NCI-H2107 (cell line): ENCODE measurements at places on chromosomes 7 and 10.

GRCh38 chr7:11274074-11274473 lies 300.4 kb downstream of the PHF14 start:
- DNase-seq, result no peak

GRCh38 chr10:43227911-43228782 lies 38.7 kb downstream of the RASGEF1A start:
- DNase-seq, result no peak

DNA sequence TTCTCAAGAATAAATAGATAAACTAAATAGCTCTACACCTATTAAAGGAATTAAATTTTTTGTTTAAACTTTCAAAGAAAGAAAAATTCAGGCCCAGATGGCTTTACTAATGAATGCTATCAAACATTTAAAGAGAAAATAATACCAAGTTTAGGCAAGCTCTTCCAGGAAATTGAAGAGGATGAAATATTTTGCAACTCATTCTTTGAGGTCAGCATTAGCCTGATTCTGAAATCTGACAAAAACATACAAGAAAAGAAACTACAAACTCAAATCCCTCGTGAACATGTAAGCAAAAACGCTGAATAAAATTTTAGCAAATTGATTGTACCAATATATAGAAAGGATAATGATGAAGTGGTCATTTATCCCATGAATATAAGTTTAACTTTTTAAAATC lies 93.4 kb downstream of the RTKN2 start:
- DNase-seq, result no peak

DNA sequence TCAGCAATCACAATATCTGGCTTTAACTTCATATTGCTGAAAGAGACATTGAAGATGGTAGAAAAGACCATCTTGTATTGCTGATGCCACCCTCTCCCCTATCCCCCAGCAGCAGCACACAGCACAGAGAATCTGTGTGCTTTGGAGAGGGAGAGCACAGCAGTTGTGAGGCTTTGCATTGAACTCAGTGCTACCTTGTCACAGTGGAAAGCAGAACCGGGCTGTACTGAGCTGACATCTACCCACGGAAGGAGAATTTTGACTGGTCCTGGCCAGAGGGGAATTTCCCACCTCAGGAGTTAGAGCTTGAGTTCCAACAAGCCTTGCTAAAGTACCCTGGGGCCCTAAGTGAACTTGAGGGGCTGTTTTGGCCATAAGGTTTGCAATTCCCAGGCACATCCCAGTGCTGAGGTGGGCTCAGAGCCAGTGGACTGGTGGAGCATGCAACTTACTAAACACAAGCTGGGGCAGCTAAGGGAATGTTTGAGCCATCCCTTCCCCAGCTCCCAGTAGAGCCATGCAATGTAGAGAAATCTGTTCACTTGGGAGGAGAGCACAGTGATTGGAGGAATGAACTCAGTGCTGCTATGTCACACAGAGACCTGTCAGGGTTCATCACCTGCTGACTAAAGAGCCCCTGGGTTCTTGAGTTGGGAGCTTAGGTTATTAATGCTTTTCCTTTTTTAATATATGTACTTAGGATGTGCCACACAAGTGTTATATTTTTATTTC lies 62.1 kb downstream of the OR13A1 start:
- DNase-seq, result no peak

DNA sequence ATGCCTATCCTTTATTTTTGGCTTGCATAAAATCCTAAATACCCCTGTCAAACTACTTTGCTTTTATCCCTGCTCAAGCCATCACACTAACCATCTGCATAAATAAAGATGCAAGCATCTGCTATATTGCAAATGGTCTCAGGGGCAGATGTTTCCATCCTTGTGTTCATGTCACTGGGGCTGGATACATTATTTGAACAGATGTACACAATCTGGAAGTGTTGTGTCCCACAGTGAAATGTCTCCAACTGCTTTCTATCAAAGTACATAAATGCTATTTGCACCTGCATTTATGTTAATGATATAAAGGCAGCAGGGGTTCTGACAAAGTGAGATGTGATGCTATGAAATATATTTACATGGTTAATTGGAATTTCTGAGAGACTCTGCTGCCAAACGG lies 163.1 kb downstream of the ZNF438 start:
- DNase-seq, result no peak

- no peak for DNase-seq
Measured at GRCh38 chr10:60604342-60604741, 173.9 kb upstream of the CDK1 start.

DNA sequence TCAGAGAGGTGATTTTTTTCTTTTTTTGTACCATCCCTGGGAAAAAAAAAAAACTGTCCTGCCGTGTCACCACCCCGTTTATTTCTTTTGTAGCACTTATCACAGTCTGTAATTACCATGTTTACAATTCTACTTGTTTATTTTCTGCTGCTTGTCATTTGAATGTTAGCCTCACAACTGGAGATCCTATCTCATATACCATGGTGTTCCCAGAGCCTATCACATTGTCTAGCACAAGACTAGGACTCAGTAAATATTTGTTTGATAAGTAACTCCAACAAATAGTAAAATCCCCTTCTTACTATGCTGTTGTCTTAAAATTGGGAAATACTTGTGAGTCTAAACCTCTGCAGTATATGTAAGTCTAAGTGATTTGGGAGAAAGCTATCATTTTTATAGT lies 36.0 kb downstream of the MKLN1 start:
- DNase-seq, result no peak

GRCh38 chr10:19828278-19829049 lies 12.2 kb downstream of the PLXDC2 start:
- DNase-seq, result no peak

GRCh38 chr7:33186192-33186591 lies 56.8 kb downstream of the BBS9 start:
- no peak for DNase-seq

DNA sequence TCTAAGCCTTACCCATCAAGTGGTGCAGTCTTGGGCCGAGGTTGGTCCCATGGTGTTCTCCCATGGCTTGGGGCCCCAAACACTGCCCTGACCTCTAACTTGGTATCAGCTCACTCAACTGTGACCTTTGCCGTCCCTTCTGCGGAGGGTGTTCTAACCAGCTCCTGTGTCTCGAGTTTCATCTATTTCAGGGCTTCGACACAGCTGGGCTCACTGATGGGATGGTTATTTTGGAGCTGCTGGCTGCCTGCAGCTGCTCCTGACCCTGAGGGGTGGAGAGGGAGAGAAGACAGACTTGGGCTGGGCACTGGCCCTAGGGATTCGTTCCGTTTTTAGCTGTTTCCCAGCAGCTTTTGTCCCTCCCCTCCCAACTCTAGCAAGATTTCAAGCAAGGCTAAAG lies 86.9 kb downstream of the NEURL1 start:
- DNase-seq, result no peak

DNA sequence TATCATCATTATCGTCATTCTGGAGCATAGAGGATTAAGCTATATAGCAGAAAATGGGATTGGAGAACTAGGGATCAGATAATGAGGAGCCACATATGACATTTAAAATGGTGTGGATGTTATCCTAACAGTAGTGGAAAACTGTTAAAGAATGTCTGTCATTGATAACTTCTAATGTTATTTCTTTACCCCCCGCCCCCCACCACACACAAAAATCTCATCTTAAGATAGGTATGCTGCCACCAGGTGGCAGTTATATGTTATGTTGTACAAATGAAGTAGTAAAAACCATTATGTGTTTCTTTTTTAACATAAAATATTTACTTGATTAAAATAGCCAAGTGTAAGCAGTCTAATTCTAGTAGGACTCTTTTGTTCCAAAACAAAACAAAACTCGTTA lies 13.0 kb downstream of the AKAP9 start:
- no peak for DNase-seq

GRCh38 chr7:90771281-90771680 lies 175.2 kb downstream of the CDK14 start:
- no peak for DNase-seq

DNA sequence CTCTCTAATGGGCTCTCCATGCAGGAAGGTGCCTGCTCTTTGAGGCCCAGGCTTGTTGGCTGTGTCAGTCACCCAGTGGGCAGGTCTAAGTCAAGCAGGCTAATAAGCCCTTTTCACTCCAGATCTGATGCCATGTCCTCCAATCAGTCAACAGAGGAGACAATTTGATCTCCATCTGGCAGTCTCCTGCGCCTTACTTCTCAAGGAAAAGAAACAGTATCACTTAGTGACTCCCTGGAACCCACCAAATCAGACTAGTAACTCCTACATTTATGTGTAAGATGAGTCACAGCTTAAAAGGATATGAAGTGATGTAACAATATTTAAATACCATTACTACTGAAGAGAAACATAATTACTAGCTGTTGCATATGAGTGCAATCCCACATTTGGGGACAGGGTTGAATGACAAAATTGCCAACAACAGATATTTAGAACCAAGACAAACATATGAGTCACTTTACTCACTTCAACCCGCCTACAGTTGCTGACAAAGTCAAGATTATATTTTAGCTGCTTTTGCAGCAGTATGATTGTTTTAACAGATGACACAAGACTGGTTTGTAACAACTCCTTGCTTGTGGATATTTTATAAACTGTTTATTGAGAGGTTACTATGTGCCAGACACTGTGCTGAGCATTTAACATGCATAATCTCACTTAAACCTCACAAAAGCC lies 72.1 kb downstream of the USP6NL start:
- no peak for DNase-seq

DNA sequence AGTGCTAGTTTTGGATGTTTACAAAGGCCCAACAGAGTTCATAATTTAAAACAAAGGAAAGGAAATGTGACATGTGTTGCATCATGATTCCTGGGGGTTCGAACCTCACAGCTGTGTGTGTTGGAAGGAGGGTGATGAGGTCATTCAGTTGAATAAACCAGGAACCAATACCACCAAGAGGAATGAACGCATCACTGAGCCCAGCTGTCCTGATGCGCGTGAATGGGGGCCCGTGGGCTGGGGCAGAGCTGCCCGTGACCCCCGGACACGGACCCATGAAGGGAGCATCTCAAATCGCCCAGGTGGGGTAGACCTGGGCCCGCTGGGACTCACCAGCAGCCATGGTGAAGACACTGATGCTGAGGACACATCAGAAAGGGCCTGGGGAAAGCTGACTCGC lies 33.0 kb downstream of the BRI3 start:
- no peak for DNase-seq

DNA sequence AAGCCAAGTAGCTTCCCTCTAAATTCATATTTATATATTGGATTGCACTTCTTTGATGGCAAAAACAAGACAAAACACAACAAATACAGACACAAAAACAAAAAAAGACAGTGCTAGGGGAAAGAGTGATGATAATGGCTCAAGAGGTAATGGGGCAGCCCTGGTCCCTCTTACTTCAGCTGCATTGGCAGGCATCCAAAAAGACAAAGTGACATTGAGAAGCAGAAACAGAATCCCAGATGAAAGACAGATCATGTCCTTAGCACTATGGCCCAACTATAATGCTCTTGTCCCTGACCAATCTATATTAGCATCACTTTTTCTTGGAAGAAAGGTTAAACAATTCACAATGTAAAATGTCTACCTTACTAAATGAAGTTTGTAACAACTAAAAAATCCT lies 76.2 kb downstream of the GPR85 start:
- no peak for DNase-seq

GRCh38 chr7:85292908-85293576 lies 106.2 kb upstream of the SEMA3D start:
- no peak for DNase-seq

DNA sequence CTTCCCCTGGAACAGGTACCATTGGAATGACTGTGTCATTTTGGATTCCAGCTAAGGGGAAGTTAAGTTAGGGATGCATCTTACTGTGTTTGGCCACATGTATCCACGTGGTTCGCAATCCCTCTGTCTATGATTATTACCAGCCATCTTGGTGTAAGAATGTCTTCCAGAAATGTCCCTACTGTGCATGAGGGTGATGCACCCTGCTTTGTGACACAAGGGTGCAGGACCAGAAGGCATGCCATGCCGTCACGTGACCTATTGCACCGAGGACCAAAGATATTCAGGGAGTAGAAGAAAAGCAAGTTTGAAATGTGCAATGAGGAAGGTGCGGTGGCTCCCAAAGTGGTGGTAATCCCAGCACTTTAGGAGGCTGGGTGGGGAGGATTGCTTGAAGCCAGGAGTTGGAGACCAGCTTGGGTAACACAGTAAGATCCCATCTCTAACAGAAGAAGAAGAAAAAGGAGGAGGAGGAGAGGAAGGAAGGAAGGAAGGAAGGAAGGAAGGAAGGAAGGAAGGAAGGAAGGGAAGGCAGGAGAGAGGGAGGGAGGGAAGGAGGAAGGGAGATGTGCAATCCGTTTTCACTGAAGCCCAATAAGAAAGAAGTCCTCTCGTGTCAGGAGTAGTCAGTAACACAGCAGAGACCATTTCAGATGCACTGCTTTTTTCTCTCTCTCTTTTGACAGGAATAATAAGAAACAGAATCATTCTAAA lies 42.5 kb upstream of the USP6NL start:
- no peak for DNase-seq

GRCh38 chr10:110919349-110919931 lies at the start of gene SHOC2:
Gene SHOC2, plus strand, starts transcription at chr10:110919604. Its CDS starts 44,755 bp downstream, at chr10:110964359.
- DNase-seq, result peak; percentile 95

- DNase-seq, result no peak
Measured at GRCh38 chr10:1292611-1293031, 236.4 kb downstream of the WDR37 start.

DNA sequence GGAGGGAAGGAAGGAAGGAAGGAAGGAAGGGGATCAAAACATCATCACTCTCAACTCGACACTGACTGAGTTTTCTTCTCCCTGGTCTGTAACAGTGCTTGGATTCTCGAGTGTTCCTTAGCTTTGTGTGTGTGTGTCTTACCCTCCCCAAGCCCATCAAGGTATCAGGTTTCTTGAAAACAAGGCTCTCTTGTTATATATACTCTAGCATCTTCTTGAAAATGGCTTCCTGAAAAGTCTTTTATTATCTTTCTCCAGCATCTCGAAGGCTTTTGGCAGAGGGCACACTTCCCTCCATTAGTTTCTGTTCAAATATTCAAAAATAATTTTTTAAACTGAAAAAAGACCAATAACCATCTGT lies 13.4 kb downstream of the SERPINE1 start:
- no peak for DNase-seq

- no peak for DNase-seq
Measured at GRCh38 chr10:71562181-71562580, 157.4 kb downstream of the C10orf105 start.

- no peak for DNase-seq
Measured at GRCh38 chr10:119270762-119271366, 63.5 kb downstream of the GRK5 start.

DNA sequence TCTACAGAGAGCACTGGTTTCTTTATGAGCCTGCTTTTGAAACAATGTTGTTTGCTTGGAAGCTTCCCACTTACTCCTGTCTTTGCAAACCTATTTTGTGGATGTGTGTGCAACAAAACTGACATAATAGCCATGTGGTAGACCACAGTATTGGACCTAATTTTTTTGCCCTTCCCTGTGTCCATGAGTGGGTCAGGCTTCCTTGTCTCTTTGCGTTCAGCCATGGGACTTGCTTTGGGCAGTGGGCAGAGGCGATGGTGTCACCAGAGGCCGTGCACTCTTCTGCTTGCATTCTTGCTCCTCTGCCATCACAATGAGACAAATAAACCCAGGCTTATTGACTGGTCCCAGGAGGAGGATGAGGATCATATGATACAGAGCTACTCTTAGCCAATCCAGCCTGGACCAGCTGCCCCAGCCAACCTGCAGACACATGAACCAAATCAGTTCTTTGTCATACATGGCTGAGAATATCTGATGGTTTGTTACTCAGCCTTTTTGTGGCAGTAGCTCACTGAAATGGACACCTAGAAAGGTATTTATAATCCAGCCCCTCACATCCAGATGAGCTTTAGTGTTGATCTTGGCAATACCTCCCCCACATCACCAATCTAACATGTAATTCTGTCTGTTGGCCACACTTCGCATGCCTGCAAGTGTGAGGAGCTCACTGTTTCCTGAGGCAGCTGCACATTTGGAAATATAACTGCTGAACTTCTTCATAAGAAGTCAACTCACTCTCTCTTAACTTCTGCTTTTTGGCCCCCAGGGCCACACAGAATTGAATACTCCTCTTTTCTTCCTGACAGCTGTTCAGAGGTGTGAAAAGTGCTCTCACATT lies 427.8 kb upstream of the ZMIZ1 start:
- DNase-seq, result no peak
